Stimulated activated CD8-positive, alpha-beta memory T cell treated with anti-CD3 and anti-CD28 coated beads, Interleukin-15, amount 100 ng/mL, for 24 hours (primary cell): ENCODE measurements at places on chromosomes 13 and 19.

DNA sequence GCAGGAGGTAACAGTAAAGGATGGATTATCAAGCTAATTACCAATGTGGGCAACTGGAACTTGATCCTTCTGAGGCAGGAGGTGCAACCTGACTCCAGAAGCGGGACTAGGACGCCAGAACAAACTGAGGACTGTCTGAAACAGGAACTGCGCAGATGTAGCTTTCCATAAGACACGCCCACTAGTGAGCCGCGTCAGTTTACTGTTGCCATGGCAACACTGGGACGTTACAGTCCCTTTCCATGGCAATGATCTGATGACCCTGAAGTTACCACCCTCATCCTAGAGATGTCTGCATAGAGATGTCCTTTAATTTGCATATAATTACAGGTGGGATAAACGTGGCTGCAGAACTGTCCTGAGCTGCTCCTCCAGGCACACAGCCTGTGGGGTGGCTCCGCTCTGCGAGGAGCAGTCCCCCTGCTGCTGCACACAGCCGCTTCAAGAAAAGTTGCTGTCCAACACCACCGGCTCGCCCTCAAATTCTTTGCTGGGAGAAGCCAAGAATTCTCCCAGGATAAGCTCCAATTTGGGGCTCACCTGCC, 816.6 kb downstream of the UQCRFS1 start:
- DNase-seq = no peak

DNA sequence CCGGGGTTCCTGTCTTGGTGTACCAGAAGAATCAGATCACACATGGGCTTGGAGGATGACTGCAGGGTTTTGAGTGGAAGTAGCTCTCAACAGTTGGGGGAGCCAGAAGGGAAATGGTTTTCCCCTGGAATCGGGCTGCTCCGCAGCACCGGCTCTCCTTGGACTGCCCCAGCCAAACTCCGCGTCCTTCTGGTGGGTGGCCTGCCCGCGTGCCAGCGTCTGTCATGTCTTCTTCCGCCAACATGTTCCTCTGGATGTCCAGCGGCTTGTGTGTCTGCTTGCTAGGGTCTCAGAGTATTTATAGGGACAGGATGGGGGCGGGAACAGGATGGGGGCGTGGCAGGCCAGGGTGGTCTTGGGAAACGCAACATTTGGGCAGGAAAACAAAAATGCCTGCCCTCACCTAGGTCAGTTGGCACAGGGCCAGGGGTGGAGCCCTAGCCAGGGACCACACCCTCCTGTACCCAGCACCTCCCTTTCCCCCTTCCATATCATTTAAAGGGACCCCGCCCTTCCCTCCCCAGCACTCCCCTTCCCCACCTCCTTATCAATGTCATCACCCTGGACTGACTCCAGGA, 1.3 kb upstream of the ZNF30 start:
- DNase-seq = no peak

DNA sequence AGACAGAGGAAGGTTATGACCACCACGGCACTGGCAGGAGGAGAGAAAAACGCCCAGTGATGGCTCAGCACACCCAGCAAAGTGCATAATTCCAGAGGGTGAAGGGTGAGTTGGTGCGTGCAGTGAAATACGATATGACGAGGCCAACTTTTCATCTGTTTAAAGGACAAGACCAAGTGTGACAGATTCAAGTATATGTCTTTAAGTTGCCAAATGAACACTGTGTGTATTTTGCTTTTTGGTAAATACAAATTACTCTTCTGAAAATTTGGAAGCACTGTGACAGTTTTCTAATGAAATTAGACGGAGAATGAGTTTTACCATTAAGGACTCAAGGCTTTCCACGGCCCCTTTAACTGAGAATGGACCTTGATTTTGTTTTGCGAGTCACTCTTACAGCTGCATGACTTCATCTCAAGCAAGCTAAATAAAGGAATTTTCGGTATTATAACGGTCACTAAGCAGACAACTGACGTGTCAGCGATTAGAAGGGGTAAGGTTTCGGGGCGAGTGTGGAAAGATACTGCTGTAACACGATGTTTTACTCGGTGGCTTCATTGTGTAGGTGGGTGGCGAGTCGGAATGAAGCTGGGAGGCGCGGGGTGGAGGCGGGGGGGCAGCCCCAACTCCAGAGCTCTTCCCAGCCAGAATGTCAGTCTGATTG, 22.8 kb downstream of the COL4A2 start:
- DNase-seq = no peak

- no peak for DNase-seq
Observed at GRCh38 chr13:48162217-48162616, 67.3 kb upstream of the MED4 start.

GRCh38 chr13:111850458-111850857, 216.5 kb upstream of the SOX1 start:
- DNase-seq = no peak

GRCh38 chr19:8025316-8025715, 19.9 kb upstream of the ELAVL1 start:
- no peak for DNase-seq

GRCh38 chr19:35748106-35749020, at the start of gene LIN37:
Gene LIN37, plus strand, starts transcription at chr19:35748576. Its CDS starts 149 bp downstream, at chr19:35748725.
- peak; percentile 88 for DNase-seq

DNA sequence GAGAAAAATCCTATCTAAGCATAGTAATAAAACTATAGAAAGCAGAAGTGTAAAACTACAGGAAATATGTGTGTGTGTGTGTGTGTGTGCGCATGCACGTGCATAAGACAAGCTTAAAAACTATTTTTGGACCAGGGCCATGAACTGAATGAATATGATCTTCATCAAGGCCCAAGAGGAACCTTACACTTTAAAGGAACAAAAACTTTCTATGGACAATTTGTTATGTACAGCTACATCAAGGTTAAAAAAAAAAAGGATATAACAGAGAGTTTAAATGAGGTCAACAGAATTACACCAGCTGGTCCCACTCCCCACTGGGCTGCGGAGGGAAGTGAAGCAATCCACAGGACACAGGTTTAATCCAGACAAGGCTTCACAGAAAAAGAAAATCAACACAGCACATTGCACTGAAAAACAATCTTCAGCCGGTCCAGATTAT, 151.1 kb downstream of the LHFPL6 start:
- no peak for DNase-seq

DNA sequence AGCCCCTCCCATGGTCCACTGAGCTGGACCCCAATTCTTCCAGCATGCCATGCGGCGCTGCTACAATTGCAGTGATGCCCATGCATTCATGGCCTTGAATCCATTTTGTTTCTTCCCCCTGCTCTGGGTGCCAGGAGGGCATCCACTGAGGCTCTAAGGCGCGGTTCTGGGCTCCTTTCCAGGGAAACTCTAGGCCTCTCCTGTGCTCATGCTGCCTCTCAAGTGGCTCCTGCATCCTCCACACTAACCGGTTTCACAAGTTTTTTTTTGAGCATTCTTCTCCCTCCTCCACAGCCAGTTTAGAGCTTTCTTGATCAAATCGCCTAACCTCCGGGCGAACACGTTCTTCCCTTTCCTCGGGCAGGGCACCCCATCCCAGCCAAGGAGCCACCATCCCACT, 69.1 kb upstream of the FLT1 start:
- no peak for DNase-seq

DNA sequence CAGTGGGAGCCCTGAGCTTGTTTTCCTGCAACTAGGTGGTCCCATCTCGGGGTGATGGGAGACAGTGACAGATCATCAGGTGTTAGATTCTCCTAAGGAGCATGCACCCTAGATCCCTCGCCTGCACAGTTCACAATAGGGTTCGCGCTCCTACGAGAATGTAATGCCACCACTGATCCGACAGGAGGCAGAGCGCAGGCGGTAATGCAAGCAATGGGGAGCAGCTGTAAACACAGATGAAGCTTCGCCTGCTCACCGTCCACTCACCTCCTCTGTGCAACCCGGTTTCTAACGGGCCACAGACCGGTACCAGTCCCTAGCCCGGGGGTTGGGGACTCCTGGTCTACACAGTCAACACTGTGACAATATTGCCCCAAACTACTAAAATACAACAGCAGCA, 38.8 kb downstream of the CARD8 start:
- no peak for DNase-seq

DNA sequence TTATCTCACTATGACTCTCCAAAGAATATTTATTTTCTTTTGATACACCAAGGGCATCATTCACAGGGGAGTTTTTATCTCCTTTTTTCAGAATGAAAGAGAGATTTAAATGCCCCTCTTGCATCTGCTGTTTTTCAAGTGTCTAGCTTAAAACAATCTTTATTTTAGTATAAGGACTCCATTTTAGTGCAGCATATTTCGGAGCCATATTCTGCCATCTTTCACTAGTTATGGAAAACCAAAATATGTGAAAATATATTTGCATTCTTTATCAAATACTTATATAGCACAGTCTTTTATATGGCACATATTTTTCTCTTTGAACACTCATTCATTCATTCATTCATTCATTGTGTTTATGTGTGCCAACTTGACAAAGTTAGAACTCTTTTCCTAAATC, 1130.2 kb downstream of the SLITRK5 start:
- no peak for DNase-seq

- no peak for DNase-seq
Observed at GRCh38 chr19:46115396-46116106, 8.9 kb downstream of the IGFL3 start.

GRCh38 chr13:21608961-21609360, 5.0 kb upstream of the MICU2 start:
- no peak for DNase-seq

DNA sequence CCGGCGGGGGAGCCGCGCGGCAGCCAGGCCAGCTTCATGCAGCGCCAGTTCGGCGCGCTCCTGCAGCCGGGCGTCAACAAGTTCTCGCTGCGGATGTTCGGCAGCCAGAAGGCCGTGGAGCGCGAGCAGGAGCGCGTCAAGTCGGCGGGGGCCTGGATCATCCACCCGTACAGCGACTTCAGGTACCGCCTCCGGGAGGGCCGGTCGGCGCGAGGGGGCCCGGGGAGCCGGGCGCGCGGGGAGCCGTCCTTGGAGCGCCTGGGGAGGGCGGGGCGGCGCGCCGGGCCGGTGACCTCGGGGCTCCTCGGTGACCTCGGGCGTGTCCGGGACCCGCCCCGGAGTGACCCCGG, 690 bp downstream of the HCN2 start:
- DNase-seq = no peak

- DNase-seq = no peak
Observed at GRCh38 chr19:51676566-51677083, 16.5 kb upstream of the SPACA6 start.

DNA sequence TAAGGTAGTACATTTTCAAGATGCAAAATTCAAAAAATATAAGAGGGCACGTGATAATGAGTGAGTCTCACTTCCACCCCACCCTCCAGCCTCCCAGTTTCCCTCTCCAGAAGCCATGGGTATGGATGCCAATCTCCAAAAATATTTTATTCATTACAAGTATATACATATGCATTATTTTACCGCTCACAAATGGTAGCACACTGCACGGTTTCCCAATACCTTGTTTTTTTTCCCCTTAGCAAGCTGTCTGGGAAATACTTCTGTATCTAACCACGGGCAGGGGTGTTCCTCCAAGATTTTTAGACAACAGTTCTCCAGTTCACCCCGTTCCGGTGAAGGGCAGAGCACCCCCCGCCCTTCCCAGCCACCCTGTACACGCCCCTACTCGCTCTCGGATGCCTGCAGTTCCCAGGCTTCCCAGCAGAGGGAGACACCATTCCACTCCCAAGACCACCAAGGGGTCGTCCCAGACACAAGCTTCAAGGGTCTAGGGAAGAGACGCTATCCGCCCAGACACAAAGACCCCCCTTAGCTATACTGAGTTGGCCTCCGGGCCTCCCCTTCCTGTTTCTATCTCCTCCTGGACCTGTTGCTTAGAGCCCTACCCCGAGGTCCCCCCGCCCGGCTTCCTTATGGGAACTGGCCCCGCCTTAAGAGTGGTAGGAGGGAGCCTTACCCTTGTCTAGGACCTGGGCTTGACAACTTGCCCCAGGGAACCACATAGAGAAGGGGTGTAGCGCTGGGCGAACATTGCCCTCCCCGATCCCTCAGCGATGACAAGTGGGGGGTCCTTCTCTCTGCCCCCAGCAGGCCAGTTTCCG, 1.1 kb upstream of the FXYD3 start:
- DNase-seq = peak; percentile 61

- no peak for DNase-seq
Observed at GRCh38 chr19:9806803-9807202, 12.1 kb downstream of the FBXL12 start.

- DNase-seq = no peak
Observed at GRCh38 chr19:52214241-52214640, 24.4 kb downstream of the PPP2R1A start.

DNA sequence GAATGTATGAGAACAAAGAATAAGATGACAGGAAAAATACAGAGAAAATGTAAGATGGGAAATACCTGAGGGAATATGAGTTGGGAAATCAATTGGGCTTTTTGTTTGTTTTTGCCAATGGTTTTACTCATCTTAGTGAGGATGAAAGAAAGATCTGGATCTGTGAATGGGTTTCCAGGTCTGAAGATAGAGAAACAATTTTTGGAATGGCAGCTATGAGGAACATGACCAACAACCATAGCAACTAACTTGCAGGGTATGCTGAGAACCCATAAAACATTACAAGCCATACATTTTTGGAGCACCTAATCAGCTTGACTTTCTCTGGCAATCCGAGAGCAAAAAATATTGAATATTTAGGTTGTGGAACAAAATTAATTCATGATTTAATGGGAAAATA, 290.0 kb downstream of the KCTD12 start:
- no peak for DNase-seq

- no peak for DNase-seq
Observed at GRCh38 chr19:15576526-15577156, 38.4 kb upstream of the CYP4F8 start.

- DNase-seq = no peak
Observed at GRCh38 chr19:22882797-22883196, 50.7 kb downstream of the ZNF723 start.

DNA sequence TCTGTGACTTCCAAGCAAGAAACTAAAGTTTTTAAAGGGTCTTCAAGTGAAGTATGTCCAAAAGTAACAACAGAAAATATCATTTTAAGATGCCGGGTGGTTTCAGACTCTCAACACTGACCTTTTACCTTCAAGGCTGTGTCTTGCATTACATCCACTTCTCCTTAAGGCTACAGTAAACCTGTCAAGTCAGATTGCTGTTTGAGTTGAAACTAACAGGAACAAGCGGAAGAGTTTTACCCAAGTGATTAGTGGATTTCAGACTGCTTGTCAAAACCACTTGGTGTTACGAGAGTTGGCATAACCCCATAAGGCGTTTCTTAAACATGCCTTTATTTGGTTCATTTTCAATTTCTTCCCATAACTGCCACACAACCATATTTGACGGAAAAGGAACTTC, 283.1 kb downstream of the DCT start:
- DNase-seq = no peak
